ENCODE measurements at places on chromosomes 3 and 15.

- no peak for DNase-seq
Observed at GRCh38 chr15:100720406-100720967, 118.1 kb downstream of the ASB7 start.

- DNase-seq = no peak
Observed at GRCh38 chr15:40421246-40422157, 15.9 kb downstream of the IVD start.

DNA sequence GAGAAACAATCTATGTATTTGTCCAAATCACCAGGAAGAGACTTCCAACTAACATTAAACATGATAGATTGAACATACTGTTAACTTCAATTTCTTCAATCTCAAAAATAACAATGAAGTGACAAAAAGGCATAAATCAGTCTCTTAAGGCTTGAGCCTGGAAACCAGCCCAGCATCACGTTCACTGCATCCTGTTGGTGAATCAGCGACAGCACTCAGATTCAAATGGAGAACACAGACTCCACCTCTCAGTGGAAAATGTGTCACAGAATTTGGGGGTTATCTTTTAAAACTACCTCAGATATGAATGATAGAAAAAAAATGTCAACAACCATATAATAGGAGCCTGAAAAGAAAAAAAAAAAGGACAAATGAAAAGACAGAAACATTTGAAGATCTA, 212.0 kb downstream of the MINAR1 start:
- DNase-seq = no peak

DNA sequence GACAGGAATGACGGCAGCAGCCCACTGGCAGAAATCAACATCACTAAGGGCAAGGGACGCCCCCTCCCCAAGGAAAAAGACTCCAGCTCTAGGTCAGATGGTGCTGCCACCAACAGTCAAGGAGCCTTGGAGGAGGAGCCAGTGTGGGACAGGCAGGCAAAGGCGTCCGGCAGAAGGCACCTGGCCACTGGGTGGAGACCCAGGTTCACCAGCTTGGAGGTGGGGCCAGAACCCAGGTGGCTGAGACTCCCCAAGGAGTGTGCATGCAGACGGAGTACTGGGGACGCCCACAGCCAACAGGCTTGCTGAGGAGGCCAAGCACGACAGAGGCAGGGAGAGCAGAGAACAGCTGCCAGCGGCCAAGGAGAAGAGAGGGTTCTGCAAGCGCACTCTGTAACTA, 35.2 kb downstream of the PTPN23 start:
- DNase-seq = no peak
